ENCODE measurements at places on chromosomes 6 and 20.

DNA sequence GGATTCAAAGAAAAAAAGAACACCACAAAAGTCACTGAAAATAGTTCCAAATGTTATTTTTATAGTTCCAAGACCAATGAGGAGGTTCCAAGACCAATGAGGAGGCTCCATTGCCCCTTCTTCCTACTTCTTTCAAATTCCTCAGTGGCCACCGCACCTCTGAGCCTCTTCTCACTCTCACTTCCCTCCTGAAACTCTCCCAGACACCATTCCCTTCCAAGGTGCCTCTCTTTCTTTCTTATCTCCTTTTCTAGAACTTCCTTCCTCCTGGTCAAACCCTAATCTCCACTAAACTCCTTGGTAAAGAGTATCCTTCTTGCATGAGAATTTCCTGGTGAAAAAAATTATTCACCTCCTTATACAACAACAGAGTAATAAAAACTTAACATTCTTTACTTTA is 20.4 kb upstream of the MCUR1 start:
- DNase-seq, result no peak

GRCh38 chr6:168452685-168453377 is 11.8 kb downstream of the SMOC2 start:
- no peak for DNase-seq

DNA sequence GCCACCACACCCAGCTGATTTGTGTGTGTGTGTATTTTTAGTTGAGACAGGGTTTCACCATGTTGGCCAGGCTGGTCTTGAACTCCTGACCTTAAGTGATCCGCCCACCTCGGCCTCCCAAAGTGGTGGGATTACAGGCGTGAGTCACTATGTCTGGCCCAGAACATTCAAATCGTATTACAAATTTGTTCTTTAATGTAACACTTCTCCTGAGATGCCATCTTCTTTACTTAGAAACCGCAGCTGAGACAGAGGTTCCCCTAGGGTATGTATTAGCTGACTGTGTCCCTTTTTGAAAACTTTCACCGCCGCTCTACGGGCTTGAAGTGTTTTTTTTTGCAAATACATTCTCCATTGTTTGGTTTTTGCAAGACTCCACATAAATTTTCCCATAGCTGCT is 62.6 kb downstream of the TOX2 start:
- DNase-seq, result no peak

DNA sequence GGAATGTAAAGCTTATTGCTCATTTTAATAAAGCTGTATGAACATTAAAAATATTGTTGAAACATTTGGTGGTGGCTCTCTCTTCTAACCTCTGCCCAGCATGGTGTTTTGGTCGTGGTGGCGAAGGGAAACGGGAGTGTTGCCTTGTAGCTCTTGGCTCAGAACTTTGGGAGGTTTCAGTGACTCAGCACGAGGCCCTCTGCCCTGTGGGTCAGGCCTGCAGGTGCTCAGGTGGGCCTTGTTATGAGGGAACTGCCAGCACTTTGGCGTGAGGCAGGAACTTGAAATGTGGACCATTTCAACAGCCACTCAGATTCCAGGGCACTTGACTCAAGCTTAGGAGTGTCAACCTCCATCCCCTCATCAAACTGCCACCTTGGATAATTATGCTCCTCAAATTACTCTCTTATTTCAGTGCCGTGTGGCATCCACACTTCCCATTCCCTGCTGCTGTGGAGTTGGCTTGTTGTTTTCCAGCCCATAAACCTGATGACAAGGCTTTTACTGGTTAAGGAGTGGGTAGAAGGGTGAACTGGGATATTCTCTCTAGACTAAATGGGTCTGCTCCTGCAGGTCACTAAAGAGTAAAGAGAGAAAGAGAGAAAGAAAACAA is 36.3 kb downstream of the PRDM1 start:
- no peak for DNase-seq

DNA sequence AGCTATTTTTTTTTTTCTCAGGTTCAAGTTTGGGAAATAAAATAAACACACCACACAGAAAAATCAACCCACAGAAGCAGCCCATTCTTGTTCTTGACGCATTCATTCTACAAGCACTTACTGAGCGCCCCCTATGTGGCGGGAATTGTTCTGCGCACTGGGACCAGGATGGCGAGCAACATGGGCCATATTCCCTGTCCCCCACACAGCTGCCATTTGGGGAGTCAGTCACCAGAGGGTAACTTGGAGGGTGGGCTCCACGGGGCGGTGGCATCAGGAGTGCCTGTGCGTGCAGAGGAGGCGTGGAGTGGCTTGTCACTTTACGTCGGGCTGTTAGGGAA is 185.0 kb upstream of the PDE10A start:
- no peak for DNase-seq

- DNase-seq, result no peak
Measured at GRCh38 chr6:35214869-35215664, 1.3 kb downstream of the SCUBE3 start.

- no peak for DNase-seq
Measured at GRCh38 chr6:131551902-131552301, 21.1 kb upstream of the ARG1 start.

DNA sequence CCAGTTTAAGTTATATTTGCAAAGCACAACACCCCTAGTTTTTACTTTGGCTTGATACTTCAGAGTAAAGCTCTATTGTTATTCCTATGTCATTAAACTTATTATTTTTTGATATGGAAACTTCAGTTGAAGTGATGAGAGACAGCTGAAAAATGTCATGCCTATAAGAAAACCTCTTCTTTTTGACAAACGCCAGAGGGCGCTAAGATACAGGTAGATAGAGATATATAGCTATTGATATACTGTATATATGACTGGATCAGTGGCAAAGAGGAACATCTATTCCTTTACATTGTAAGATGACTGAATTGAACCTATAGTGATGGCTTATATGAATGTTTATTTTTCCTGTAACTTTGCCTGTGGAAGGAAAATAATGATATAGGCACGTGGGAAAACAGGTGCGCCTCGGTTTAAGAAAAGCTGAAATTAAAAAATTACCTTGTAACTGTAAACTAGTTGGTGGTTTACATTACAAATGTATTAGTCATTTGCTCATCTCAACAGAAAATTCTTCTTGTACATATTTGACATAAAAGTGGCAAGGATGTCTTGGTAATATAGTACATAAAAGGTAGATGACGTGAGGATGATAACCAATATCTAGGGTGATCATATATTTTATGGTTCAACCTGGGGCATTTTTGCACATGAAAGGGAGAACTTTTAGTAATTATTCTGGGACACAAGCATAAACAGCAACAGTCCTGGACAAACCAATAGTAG is 74.1 kb downstream of the LAMA4 start:
- DNase-seq, result no peak
